ENCODE measurements at places on chromosomes 11 and 22.

DNA sequence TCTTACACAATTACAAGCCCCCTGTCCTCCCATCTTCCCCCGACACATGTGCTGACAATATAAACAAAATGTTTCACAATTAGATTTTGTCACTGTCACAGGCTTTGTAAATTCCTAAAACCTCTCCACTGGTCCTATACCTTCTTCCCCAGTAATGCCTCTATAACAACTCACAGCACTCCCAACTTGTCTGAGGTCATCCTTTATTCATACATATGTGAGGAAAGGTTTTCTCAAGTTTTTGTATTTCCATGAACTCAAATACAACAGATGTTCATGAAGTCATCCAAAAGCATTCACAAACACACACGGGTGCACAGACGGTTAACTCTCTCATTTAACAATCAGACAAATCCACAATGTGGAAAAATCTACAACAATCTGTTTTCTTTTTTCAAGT is 1.9 kb downstream of the OR52H1 start:
- DNase-seq: no peak

- no peak for DNase-seq
These were observed 741 bp downstream of the PHRF1 start for GRCh38 chr11:576811-577610.

GRCh38 chr11:68377389-68377795 is 65.0 kb downstream of the LRP5 start:
- DNase-seq: no peak

DNA sequence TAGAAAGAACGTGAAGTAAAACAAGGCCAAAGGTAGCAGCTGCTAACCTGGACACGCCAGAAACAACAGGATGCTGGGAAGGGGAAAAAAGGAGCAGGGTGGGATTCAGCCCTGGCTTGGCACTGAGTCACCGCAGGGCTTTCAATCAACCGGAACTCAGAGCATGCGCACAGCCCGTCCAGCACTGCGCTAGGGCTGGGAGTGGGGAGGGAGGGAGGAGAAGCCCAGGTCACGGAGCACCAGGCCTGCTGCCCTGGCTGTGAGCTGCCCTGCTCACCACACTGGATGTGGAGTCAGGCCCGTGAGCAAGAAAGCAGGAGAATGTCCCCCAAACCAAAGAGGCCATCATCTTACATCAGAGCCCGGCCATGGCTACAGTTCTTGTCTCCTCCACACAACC is 51.5 kb downstream of the APOL1 start:
- no peak for DNase-seq

- DNase-seq: no peak
These were observed 5.4 kb upstream of the MCAM start for GRCh38 chr11:119322360-119322739.

- no peak for DNase-seq
These were observed 12.6 kb downstream of the PPARA start for GRCh38 chr22:46162771-46163556.

DNA sequence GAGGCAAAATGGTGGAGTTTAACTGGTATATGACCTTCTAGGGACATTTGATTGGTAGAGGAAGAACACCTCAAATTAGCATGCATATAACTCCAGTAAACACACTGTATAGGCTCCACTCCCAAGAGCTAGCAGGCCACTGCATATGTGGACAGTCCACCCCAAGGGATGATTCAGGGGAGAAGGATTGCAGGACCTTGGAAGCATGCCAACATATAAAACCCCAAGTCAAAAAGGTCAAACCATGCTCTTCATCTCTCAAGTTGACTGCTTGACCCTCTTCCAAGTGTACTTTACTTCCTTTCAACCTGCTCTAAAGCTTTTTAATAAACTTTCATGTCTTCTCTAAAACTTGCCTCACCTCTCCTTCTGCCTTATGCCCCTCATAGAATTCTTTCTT is 459.9 kb upstream of the CCDC179 start:
- DNase-seq: no peak

- no peak for DNase-seq
These were observed 56.1 kb downstream of the PRMT3 start for GRCh38 chr11:20443596-20443995.

DNA sequence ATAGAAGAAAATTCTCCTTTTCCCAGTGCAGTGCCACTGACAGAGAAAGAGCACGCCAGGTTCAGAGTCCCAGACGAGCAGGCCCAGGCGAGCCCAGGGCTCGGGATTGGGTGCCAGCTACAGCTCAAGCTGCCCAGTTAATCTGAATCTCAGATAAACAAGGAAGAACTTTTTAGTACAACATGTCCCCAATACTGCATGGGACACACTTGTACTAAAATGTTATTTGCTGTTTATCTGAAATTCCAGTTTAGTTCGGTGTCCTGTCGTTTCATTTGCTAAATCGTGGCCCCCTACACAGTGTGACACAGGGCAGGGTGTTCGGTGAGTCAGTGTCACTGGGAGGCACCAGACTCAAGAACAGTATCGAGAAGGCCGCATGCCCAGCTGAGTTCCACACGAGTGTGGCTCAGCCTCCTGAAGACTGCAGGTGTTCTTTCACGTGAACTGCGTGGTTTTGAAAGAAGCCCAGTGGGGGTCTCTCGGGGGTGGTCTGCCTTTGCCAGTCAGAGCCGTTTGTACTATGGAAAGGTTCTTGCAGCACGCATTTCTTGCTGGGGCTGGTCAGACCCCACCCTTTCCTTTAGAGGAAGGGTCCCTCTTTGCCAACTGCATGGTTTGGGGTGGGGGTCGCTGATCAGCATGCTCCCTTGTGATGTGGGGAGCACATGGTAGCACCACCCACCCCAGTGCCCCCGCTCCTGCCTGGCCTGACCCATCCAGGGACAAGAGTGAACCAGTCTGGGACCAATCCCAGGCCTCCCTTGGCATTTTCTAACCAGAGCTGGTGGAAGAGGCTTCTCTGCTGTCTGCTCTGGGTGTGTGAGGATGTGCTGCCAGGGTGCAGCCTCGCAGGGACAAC is 115.6 kb upstream of the B3GAT1 start:
- DNase-seq: no peak

- no peak for DNase-seq
These were observed 26.5 kb downstream of the CTTN start for GRCh38 chr11:70424765-70425344.
